ENCODE measurements at places on chromosomes 5 and 9.
A peak's percentile ranks its signal among the peaks of the same experiment; 100 is the strongest.

DNA sequence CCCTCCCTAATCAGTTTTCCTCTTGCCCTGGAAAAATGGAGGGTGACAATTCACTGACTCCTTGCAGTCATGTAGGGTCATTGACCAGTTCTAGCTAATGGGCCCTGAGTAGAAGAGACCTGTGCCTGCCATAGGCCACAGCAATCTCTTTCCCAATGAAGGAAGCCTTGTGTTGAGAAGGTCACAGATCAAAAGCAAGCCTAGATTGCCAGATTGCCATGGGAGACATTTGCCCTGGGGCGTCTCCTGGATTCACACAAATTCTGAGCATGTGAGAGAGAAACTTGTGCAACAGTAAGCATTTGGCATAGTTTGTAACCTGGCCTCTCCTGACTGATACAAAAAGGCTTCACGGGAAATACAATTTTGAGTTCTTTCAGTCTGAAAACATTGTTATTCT is 148.0 kb downstream of the NUDT12 start:
- no peak for DNase-seq

DNA sequence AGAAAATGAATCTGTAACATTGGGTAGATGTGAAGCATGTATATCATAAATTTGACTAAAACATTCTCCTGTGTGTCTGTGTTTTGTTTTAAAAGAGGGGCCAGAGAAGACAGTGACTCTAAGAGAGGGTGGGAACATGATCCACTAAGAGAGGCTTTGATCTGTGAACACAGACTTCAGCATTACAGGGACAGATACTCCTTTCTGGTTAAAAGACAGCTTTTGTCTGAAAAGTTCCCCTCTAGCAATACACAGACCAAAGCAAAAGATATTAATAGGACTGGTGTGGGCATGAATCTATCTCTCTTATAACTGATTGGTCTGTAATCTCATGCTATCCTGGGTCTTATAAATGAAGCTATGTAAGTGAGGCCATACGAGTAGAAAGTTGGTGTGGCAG is 150.9 kb downstream of the NUDT12 start:
- DNase-seq = no peak

GRCh38 chr9:3824581-3824980 is 298.8 kb upstream of the RFX3 start:
- peak; percentile 52 for DNase-seq

- DNase-seq = no peak
These were observed 15.7 kb downstream of the TTC23L start for GRCh38 chr5:34854459-34855174.

GRCh38 chr9:127683723-127684122 is 23.1 kb upstream of the CFAP157 start:
- DNase-seq = no peak

- no peak for DNase-seq
These were observed 54.5 kb downstream of the C9orf152 start for GRCh38 chr9:110153431-110153830.
